Non-pigmented ciliary epithelial cell (primary cell): ENCODE measurements at places on chromosomes 2 and 18.

GRCh38 chr2:10161961-10162441 lies 39.5 kb downstream of the RRM2 start:
- DNase-seq = no peak

DNA sequence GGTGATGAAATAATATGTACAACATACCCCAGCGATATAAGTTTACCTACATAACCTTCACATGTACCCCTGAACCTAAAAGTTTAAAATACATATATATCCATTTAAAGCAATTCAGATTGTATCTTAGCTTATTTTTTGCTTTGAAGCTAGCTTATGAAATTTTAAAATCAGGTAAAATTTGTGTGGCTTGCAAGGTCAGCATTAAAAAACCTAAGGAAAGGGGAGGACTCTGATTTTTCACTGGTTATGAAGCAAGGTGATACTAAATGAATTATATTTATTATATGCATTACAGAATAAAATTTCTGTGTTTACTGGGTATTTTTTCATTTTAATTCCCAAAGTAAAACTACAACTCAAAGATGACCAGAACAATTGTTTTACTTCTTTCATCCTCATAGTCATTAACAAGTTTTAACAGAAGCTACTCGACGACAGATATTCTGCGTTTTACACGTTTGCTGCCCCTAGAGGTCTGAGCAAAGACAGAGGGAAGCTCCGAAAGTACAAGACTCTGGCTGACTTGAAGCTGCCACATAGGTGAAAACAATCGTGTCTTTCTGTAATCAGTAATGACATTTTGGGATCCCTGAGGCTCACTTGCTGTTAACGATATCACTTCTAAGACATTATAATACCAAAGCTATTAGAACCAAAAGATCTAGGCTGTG lies 17.1 kb downstream of the PKP4 start:
- DNase-seq = no peak

DNA sequence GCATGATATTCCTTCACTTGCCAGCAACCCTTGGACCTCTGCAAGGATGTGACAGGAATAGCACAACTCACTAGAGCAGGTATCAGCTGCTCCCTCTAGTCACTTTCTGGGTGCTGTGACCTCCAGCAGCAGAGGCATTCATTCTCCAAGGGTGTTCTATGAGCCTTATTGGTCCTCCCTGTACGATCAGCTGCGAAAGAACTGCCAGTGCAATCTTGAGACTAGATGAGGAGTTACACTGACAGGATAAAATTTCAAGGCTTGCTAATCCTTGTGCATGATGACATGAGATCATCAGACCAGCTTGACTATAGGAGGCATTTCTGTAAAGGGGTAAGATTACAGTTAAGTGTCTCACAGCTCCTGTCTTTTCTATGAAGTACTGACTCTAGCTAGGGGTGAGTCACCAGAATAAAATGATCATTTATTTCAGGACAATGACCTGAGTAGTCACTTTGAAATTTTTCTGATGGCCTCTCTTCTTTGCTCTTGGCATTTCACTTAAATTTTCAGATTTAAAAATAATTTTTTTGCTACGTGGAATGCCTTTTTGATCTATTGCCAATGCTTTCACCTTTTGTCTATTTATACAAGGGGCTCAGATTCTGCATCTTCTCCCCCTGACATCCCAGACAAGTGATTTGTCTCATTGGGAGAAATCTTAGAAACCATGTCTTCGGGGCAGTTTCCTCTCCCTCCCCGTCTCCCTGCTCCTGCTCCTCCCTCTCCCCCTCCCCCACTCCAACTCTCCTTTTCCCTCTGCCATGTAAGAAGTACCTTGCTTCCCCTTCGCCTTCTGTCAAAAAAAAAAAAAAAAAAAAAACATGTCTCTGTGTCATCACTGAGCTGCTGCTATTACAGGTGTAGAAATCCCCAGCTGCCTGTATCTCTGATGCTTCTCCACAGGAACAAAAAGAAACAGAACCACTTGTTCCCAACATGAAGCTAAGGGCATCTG lies 49.2 kb upstream of the FRZB start:
- DNase-seq = peak; percentile 80

DNA sequence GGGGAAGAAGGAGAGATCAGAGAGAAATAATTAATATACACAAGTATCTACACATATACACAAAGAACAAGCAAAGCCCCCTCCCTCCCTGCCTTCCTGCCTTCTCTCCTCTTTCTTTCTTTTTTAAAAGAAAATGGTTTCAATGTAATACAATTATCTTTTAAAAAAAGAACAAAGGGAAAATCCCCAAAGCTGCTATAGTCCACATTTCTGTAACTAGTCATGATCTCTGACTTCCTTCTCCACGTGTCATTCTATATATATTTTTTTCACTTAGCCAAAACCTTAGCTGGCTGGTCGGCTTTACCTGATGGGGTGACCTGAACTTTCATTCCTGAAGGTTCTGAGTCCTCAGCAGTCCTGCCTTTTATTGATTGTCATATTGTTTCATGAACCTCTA lies 44.3 kb downstream of the MAP3K20 start:
- DNase-seq = no peak

- no peak for DNase-seq
Observed at GRCh38 chr18:6161549-6161948, 253.2 kb downstream of the L3MBTL4 start.

GRCh38 chr2:177772529-177772928 lies 300.0 kb downstream of the PDE11A start:
- DNase-seq = no peak

DNA sequence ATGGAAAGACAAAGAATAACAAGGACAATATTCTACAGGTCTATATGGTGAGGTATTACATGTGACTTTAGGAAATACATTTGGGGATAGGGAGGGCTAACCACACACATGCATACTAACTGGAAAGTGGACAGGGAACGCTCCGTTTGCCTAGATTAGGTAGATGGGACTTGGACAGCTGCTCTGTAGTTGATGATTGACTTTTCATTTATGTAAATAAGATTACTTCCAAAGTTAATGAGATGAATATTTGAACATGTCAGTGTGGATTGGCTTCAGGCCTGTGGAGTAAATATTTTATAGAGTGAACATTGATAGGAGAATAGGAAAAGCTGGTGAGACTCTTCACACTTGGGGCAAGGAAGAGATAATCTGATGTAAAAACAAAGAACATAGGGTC lies 142.0 kb downstream of the NCK2 start:
- DNase-seq = no peak
